Upper lobe of left lung (tissue), 6 donors: ENCODE measurements at places on chromosomes 1 and 21. TPM values are rescaled to one million over a fixed set of nuclear protein-coding genes. Genes with fewer than 3 reads are reported as not detected.

- DNase-seq = no peak
Measured at GRCh38 chr21:42456457-42456856, 39.6 kb downstream of the RSPH1 start.

GRCh38 chr1:15836772-15837669 lies 10.5 kb upstream of the SPEN start:
- DNase-seq = peak; percentile 92

DNA sequence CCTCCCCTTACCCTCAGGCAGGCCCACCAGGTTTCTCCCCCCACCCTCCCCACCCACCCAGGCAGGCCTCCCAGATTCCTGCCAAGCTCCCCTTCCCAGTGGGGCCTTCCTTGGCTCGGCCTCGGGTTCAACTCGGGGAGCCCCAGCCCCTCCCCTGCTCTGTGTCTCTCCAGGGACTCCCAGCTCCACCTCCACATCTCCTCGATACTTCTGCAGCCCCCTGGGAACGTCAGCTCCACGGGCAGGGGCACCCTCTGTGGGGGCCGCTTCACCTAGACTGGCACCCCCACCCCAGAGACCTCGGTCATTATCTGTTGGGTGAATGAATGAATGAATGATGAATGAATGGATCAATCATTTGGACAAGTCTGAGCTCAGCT lies 775 bp downstream of the MMEL1 start:
- peak; percentile 43 for DNase-seq

GRCh38 chr1:6930732-6931300 lies 145.6 kb downstream of the CAMTA1 start:
- no peak for DNase-seq

GRCh38 chr1:172549621-172550280 lies 16.8 kb downstream of the SUCO start:
- DNase-seq = no peak

DNA sequence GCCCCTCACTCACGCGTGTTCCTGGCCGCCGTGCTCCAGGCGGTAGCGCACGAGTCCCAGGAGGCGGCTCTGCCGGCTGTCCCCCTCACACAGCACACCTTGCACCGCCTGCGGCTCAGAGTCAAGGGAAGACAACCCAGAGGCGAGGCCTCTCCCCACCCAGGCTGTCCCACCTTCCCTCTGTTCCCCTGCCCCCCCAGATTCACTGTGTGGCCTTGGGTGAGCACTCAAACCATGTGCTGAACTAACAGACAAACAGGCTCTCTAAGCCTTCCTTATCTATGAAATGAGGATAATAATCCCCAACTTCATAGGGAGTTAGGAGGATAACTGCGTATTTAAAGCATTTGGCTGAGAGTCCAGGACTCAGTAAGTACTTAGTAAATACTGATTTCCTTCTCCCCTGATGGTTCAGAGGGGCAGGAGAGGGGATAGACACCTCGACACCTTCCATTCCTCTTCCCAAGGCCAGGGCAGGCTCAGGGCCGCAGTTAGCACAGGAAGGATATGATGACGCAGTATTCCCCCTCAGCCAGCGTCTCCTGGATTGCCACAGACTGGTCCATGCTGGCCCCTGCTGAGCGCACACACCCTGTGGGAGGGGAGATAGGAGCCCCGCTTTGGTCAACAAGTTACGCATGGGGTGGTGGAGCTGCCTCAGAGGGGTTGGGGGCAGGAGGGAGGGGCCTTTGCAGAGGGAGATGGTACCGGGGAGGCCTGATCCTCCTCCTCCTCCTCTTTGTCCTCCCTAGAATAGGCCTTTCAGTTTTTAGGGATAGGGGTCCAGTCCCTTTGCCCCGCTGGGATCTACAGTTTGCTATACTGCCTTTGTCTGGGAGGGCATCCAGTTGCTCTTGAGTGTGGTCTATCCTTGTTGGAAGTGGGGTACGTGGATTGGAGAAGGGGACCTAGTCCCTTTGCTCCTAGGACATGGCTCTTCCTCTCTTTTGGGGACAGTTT lies 830 bp downstream of the INPP5B start:
- peak; percentile 55 for DNase-seq

- DNase-seq = no peak
Measured at GRCh38 chr21:26469789-26470188, 103.3 kb downstream of the CYYR1 start.

- DNase-seq = no peak
Measured at GRCh38 chr1:96643519-96643918, 78.1 kb upstream of the PTBP2 start.

GRCh38 chr1:94119306-94119705 lies 1.6 kb downstream of the ABCA4 start:
- no peak for DNase-seq

DNA sequence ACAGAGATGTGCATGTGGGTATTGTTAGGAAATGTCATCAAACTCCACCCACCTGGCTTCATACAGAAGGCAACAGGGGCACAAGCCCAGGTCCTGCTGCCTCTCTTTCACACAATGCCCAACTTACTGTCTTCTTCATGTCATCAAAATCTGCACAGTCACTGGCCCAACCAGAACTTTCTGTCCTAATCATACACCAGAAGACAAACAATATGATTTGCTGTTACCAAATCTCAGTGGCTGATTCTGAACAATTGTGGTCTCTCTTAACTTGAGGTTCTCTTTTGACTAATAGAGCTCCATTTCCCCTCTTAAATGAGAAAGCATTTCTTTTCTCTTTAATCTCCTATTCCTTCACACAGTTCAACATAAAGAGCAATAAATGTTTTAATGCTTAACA lies 7.7 kb downstream of the HSD3B2 start:
- no peak for DNase-seq

GRCh38 chr1:146036965-146037646 lies 15.6 kb upstream of the HJV start:
- DNase-seq = peak; percentile 33

GRCh38 chr21:35223480-35224156 lies 174.5 kb upstream of the RUNX1 start:
- no peak for DNase-seq

DNA sequence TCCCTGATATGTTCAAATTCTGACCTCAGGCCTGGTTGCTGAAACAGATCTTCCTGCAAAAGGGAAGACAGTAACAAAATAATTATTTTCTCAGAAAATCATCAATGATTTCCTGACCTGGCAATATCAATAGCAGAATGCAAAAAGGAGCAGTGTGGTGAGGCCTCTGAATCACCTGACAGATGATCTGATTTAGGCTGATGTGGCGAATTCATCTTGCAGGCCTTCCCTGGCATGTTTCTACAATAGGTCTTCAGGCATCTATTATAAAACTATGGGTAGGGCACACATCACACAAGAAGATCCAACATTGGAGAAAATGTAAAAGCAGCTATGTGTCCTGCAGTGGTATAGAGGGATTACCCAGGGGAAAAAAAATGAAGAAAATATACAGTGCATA lies 7.1 kb upstream of the MTF1 start:
- no peak for DNase-seq

DNA sequence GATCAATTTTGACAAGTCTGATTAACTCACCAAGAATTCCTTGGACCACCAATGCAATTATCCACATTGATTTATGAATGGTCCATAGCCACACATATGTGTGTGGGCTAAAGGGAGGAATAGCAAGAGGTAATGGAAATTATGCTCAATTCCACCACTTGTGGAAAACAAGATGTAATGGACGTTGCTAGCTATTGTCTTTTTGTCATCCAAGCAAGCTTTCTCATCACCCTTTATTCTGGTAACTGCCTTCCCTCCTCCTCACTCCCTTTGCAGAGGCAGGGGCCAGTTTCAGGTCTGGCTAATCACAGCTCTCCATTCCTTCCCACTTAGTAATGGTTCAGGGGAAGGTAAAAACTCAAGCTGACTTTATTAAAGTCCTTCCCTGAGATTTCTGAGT lies 24.7 kb upstream of the RAB3GAP2 start:
- no peak for DNase-seq

The MYOC gene
- 1.2 TPM for total RNA-seq

The OR10J4 gene
- not detected for total RNA-seq

The NHLH1 gene
- not detected for total RNA-seq

The KRTAP7-1 gene
- not detected for total RNA-seq

The SPRR2F gene
- not detected for total RNA-seq

The BEND5 gene
- 3.7 TPM for total RNA-seq

The COL11A1 gene
- total RNA-seq = 1.0 TPM

The DNAJC6 gene
- total RNA-seq = 3.5 TPM

The SNX27 gene
- 57.8 TPM for total RNA-seq

The HES2 gene
- 3.6 TPM for total RNA-seq

The HSD3B1 gene
- total RNA-seq = not detected

The CD84 gene
- 12.0 TPM for total RNA-seq

The C1orf141 gene
- 0.61 TPM for total RNA-seq

The S100B gene
- 1.8 TPM for total RNA-seq
